Activated CD8-positive, alpha-beta T cell treated with anti-CD3 and anti-CD28 coated beads for 36 hours (primary cell): ENCODE measurements at places on chromosomes 11 and 22. TPM values are rescaled to one million over a fixed set of nuclear protein-coding genes. Genes with fewer than 3 reads are reported as not detected.
A peak's percentile ranks its signal among the peaks of the same experiment; 100 is the strongest.

DNA sequence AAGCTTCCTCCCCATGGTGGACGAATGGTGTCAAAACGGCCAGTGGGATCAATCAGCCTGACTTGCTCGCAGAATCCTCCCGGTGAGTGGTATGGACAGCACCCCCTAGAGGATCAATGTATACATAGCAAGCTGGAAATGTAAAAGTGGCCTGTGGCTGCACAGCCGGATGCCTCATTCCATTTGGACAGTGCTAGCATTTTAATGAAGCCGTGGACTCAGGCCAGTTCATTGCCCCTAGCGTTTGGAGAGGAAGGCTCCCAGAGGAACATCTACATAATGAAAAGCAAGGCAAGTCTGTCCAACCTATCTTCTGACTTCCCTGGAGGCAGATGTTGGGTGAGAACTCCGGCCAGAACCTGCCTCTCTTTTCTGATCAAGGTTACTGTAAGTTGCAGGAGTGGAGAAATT is 942.3 kb downstream of the NTM start:
- DNase-seq, result peak; percentile 4

The MN1 gene
- 0.11 TPM for total RNA-seq

The OR51E2 gene
- total RNA-seq, result not detected

The C11orf58 gene
- 133 TPM for total RNA-seq

The SUSD2 gene
- total RNA-seq, result 0.95 TPM
